ENCODE measurements at places on chromosomes 3 and 15.
A peak's percentile ranks its signal among the peaks of the same experiment; 100 is the strongest.

GRCh38 chr15:85475317-85475701 is 94.9 kb downstream of the AKAP13 start:
- no peak for DNase-seq

- no peak for DNase-seq
Observed at GRCh38 chr15:58355382-58355971, 76.3 kb upstream of the LIPC start.

- no peak for DNase-seq
Observed at GRCh38 chr3:25151281-25151902, 276.7 kb upstream of the RARB start.

DNA sequence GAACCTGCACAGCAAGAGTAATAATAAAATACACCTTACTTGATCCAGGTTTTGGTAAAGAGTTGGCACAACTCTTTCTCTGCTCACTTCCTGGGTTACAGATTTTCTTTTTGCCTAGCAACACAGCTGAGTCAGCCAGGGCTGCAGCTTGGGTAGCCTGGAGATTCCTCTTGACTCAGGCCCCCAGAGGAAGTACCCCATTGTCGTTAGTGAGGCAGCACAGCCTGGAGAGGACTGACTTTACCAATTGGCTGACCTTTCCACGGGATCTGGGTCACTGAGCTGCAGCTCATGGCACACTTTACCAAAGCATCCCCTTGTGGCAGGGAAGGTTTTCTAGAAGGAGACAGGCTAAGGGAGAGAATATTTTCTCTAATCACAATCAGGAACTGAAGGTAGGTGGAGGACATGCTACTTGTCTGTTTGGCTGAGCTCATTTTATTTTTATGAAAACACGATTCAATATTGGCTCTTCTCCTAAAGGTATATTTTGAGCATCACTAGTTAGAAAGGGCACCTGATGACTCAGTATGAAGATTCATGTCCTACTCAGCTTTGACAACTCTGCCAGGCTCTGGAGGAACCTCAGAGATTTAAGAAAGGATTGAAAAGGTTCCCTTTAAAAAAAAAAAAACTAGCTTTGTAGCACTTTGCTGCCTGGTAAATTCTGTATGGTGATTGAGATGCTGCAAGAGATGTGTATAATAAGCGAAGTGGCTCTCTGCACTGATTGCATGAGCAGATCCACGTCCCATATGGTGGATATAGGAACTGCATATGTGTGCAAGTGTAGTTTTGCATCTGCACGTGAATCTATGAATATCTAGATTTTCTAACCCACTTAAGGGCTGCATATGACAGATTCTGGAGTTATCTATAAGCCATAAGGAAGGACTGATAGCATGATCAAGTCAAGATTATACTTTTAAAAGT is 124.8 kb downstream of the CHDH start:
- DNase-seq = no peak

DNA sequence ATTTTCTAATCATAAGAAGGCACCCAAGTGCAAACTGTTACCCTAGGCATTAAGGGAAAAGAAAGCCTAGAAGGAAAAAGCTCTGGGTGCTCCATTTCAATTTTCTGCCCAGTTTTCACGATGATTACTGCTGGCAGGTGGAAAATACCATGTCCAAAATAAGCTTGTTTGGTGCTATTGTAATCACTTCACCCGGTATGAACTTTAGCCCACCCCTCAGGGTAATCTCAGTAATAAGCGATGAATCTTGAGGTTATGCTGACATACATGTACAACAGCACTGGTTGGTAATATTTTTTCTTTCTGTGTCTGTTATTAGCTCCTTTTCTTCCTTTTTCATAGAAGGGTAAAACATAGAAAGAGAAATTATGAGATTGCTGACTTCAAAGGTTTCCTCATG is 88.6 kb upstream of the MEX3B start:
- no peak for DNase-seq

DNA sequence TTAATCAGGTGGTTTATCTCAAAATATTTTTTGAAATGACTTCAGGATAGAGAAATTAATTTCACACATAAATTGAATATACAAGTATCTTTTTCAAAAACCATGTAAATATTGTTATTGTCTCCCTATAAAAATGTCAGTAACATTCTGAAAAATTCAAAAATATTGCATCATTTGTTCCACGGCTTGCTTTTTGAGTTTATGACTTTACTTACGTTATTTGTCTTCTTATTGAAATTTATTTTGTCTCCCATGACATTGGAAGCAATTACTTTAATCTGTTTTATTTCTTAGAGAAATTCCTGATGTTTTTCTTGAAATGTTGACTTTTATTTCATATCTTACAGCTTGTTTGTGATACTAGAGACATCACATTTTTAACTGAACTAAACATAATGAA is 56.9 kb upstream of the P2RY1 start:
- DNase-seq = no peak

GRCh38 chr3:63753567-63753966 is 65.5 kb upstream of the C3orf49 start:
- DNase-seq = no peak

DNA sequence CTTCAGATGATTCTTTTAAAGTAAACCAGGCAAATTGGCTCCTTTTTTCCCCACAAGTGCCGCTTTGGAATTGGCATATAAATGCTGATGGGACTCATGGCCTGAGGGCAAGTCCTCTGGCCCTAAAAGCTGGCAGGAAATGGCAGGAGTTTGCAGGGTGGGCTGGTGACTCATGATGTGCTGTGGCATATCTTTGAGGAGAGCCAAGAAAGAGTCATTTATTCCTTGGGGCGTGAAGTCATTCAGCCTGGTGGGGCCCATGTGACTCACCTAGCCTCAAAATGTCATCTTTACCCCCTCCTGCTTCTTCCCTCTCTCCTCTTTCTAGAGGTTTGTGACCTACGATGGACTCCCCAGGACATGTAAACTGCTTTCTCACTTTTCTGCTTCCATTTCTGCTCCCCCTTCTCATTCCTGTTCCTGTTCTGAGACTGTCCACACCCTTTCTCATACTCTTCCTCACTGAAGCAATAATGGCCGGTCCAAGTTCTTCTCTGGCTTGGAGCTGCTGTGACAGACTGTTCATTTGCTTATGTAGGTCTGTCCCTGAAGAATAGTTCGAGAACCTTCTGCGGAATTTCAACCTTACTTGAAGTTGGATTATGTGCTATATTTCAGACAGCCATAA is 326.1 kb downstream of the SATB1 start:
- DNase-seq = no peak

GRCh38 chr3:194308601-194309449 is 42.3 kb downstream of the CPN2 start:
- DNase-seq = no peak

DNA sequence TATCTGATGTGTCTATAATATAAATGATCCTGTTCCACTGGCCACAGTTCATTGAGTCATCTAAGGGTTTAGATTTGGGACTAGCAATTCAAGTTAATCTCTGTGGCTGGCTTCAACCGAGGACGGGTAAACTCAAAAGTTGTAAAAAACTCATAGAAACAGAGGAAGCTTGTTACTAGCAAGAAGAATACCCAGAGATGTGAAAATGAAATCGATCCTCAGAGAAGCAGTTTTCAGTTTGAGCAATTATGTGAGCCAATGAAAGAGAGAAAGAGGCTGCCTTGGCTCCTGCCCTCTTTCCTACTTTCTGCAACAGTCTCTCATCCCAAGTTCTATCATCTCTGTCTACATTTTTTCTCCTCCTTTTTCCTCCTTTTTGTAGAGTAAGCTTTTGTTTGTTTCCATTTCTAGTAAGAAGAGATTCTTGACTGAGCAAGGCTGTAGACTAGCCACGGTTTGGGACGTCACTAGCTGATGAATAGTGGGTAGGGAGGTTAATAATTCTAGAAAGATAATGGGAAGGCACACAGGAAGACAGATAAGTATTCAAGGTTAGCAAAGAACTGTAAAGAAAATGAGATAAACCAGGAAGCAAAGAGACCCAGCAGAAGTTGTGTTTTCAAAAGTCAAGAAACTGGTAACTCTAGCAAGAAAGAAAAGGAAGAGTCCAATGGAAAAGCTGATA is 298.9 kb upstream of the NR2F2 start:
- DNase-seq = no peak

GRCh38 chr15:66462627-66463026 is 34.9 kb downstream of the SNAPC5 start:
- no peak for DNase-seq

GRCh38 chr3:31714495-31715280 is 182.0 kb downstream of the STT3B start:
- no peak for DNase-seq

GRCh38 chr3:4350789-4351163 is 47.6 kb downstream of the SETMAR start:
- DNase-seq = peak; percentile 21

- no peak for DNase-seq
Observed at GRCh38 chr3:179027326-179027900, 44.2 kb downstream of the ZMAT3 start.

GRCh38 chr15:81372575-81372974 is 1.4 kb downstream of the TMC3 start:
- no peak for DNase-seq

DNA sequence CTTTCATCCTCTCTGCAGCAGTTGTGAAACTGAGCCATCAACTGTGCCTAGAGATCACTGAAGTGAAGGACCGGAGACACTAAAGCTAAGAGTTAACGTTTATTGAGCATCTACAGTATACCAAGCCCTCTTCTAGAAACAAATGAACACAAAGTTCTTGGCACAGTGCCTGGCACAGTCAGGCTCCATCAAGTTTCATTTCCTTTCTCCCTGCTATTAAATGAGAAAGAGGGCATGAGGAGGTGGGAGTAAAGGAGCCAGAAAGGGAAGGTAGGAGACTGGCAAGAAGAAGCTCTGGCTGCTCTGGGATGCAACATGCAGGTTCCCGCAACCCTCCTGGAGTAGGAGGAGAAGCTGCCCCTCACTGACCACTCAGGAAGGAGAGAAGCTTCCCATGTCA is 30.6 kb downstream of the CYP19A1 start:
- DNase-seq = no peak

DNA sequence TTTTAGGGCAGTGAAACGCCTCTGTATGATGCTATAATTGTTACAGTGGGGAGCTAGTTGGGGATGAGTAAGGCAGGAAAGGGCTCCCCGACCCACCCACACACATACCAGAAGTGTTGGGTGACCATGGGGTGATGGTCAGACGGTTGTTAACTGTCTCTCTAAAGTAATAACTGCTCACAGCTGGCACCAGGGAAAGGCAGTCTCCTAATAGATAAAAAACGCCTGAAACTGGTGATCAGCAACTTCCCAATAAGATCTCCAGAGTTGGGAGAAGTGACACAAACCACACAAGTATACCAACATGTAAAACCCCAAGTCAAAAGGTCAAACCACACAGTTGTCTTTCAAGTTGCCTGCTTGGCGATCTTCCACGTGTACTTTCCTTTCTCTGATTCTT is 346.5 kb upstream of the CNTN4 start:
- DNase-seq = no peak

All from stimulated activated CD8-positive, alpha-beta memory T cell treated with anti-CD3 and anti-CD28 coated beads, Interleukin-4, amount 100 ng/mL, for 1 hour (primary cell).